Activated CD4-positive, alpha-beta memory T cell treated with anti-CD3 and anti-CD28 coated beads for 36 hours (primary cell): ENCODE measurements at places on chromosomes 6 and 20.

- DNase-seq, result no peak
Measured at GRCh38 chr20:44720621-44720996, 5.4 kb downstream of the CCN5 start.

- no peak for DNase-seq
Measured at GRCh38 chr6:78962448-78962847, 95.1 kb downstream of the IRAK1BP1 start.

DNA sequence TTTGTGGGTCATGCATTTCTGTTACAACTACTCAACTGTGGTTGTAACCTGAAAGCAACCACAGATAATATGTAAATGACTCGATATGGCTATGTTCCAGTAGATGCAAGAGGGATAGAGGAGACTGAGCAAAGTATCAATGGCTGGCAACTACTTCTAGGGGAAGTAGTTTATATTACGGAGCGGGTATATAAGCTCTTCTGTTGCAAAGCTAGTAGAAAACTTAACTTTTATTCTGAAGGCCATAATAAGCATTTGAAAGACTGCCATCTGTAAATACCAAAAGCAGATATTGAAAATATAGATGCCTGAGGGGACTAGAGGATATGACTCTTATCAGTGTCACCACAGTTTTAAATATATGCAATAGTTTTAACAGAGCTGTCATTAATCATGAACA is 655.3 kb downstream of the PHF3 start:
- DNase-seq, result no peak

- DNase-seq, result no peak
Measured at GRCh38 chr6:166678426-166678825, 51.4 kb upstream of the RPS6KA2 start.

DNA sequence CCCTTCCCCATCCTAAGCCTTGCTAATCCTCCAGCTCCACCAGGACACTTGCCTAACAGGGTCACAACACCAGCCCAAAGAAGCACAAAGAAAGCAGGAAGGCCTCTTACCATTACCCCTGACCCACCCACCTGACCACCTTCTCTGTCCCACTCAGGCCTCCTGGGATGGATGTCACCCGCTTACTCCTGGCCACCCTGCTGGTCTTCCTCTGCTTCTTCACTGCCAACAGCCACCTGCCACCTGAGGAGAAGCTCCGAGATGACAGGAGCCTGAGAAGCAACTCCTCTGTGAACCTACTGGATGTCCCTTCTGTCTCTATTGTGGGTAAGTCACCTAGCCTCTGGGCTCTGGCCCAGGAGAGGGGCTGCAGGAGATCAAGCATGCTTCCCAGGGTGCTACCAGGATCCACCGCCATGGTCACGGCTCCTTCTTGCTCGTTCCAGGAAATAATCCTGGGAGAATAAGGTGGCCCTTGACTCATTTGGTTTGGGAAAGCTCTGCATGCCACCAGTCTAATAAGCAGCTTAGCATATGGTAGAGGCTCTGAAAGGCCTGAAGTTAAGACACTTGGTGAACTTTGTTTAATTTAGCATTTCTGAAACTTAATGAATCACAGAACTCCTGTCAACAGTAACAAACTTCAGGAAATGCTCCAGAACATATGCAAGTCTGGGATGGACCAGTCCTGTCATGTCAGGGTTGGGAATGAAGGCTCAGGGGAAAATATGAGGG is 19.2 kb downstream of the ASIP start:
- no peak for DNase-seq

- no peak for DNase-seq
Measured at GRCh38 chr20:20783450-20783849, 71.0 kb upstream of the RALGAPA2 start.

- peak; percentile 71 for DNase-seq
Measured at GRCh38 chr20:10447028-10447427, 11.9 kb downstream of the SLX4IP start.
